ENCODE measurements at places on chromosomes 12 and 14.
A peak's percentile ranks its signal among the peaks of the same experiment; 100 is the strongest.

DNA sequence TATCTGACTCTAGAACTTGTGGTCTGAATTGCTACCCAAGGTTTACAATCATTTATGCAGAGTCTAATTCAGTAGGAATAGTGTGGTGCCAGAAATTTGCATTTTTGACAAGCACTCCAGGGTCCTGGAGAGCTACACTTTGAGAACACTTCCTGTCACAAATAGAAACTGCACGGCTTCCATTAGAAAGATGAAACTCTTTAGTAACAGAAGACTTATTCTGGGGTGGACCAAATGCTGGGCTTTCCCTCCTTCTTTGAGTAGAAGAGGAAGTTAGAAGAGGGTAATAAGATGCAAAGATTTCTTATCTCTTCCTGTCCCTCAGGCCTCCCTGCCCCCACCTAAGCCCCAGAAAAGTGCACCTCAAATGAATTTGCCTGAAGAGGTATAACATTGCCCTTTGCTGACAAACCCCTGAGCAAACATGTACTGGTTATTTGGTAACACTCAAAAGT is 28.4 kb downstream of the DGLUCY start:
- no peak for DNase-seq

DNA sequence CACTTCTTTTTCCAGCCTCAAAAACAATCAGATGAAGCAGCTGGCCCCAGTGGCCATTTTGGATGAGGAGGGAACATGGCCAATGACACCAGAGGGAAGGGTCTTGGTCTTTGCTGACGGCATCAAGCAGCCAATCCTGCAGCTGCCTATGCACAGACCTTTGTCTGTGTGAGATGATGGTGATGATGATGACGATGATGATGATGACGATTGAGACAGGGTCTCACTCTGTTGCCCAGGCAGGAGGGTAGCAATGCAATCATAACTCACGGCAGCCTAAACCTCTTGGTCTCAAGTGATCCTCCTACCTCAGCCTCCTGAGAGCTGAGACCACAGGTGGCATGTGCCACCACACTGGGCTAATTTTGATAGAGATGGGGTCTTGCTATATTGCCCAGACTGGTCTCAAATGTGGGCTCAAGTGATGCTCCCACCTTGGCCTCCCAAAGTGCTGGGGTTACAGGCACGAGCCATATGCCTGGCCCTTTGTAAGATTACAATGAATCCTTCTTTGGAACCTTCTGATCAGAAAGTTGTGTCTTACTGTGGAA is 26.5 kb upstream of the NCOR2 start:
- no peak for DNase-seq

DNA sequence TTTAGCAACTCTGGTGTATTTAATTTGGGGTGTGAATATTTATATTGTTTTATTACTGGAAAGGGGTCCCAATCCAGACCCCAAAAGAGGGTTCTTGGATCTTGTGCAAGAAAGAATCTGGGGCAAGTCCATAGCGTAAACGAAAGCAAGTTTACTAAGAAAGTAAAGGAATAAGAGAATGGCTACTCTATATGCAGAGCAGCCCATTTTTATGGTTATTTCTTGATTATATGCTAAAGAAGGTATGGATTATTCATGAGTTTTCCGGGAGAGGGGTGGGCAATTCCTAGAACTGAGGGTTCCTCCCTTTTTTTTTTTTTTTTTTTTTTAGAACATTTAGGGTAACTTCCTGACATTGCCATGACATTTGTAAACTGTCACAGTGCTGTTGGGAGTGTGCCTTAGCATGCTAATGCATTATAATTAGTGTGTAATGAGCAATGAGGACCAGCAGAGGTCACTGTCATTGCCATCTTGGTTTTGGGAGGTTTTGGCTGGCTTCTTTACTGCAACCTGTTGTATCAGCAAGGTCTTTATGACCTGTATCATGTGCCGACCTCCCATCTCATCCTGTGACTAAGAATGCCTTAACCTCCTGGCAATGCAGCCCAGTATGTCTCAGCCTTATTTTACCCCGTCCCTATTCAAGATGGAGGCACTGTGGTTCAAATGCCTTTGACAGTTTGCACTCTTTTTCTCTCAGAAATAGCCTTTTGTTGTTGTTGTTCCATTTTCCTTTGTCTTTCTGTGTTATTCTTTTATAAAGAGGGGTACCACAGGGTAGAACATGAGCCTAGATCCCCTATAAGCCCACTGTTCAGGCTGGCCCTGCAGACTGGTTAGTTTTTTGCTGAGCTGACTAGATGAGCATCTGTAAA is 75.5 kb upstream of the DCD start:
- DNase-seq: peak; percentile 26

- no peak for DNase-seq
Observed at GRCh38 chr14:39773387-39774126, 341.3 kb upstream of the FBXO33 start.

- no peak for DNase-seq
Observed at GRCh38 chr12:113220593-113221180, 577 bp upstream of the TPCN1 start.

DNA sequence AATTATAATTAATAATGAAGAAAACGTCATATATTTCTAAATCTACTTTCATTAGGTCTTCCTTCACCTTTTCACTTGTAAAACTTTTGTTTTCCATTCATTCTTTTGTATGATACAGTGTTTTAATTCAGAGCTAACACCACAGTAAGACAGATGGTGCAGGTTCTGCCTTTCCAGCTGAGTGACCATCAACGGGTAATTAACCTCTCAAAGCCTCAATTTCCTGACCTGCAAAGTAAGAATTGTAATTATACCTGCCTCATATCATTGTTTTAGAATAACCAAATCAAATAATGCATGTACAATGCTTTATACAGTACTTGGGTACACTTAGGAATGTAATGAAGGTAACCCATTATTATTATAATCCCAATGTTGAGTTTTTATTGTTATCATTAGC is 157.6 kb downstream of the FOXA1 start:
- no peak for DNase-seq

GRCh38 chr14:73170686-73171085 is 34.4 kb downstream of the PSEN1 start:
- no peak for DNase-seq

DNA sequence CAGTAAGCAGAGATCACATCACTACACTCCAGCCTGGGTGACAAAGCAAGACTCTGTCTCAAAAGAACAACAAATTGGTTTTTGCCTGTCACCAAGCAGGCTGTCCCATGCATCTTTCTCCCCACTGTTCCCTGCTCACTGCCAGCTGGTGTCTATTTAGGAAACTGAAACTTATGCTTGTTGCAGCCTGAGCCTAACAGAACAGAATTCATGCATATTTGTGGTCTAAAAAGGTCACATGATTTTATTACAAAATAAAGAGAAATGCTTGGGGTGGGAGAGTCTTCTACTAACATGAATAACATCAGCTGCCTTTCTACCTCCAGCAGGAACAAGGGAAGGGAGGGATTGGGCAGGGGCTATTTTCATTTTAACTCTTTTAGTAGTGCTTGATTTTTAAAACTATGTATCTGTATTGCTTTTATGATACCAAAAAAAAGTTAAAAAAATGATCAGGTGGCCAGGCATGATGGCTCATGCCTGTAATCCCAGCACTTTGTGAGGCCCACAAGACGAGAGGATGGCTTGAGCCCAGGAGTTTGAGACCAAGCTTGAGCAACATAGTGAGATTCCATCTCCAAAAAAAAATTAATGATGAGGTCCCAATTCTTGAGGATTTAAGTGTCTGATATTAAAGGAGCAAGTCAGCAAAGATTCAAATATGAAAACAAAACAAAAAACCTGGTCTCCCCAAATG is 923 bp downstream of the STAT2 start:
- DNase-seq: no peak

- DNase-seq: no peak
Observed at GRCh38 chr14:96260341-96260821, 4.4 kb downstream of the BDKRB1 start.

GRCh38 chr12:110005319-110005973 is 6.2 kb downstream of the ANKRD13A start:
- no peak for DNase-seq

DNA sequence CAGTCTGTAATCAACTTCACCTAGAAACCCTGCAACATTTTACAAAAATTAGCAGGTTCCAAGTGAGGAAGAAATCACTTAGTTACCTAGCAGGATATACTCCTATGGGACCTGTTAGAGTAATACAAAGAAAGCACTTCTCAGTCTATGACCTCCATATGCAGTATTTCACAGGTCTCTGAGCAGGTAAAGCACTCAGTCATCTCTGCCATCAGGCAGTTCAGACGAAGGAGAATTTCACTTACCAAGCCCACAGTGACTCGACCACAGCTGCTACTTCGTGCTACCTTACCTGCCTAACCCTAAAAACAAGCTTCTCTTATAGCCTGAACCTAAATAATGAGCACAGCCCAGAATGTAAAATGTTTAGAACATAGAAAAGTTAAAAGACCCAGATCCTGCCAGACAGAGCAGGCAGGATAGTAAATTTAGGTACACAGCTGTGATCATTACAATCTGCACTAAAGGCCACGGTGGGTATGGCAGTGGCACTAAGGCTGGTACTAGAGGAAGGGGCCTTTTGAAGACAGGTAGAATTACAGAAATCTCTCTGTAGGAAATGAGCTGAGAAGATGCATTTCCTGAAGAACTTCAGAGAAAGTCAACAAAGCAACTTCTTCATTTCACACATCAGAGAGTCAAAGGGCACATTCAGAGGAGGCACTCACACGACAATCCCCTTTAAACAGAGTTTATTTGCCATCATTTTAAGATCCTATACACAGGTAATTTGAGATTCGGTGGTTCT is 35.7 kb downstream of the DCAF5 start:
- no peak for DNase-seq

- DNase-seq: no peak
Observed at GRCh38 chr12:56237552-56237951, 7.7 kb downstream of the SLC39A5 start.

DNA sequence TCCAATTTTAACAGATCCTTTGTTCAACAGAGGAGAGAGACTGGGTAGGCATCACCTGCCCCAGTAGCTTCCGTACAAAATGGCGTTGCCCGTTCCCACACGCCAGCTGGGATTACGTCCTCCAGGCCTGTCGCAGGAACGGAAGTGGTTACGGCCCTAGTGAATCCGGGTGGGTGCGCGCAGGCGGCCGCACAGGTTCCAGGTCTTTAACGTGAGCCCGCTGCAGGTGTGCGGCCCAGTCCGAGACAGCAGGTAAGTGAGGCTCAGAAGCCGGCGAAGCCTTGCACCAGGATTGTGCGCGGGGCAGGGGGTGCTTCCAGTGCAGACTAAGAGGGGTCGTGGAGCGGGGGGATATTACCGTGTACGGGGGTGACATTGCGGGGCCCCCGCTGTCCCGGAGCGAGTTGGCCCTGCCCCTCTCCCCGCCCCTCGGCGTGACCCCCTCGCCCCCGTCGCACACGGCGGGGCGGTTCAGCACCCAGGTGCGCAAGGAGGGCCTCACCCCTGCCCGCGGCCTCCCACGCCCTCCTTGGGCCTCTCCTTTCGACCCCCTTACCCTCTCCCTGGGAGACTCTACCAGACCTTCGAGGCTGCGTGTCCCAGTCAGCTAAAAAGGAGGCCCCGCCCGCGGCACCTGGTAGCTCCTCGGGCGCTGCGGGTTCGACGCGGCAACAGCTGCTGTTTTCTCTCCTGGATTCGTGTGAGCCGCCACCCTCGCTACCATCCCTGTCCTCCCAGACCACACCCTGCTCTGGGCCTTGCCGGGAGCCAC is at the start of gene EXD2:
TSS of gene EXD2 (plus strand) at position 159 of the 772 bp plus-strand sequence. CDS start 17,973 bp downstream, outside the sequence.
- DNase-seq: peak; percentile 55

- DNase-seq: no peak
Observed at GRCh38 chr14:44898551-44898950, 63.2 kb downstream of the KLHL28 start.

GRCh38 chr14:55388160-55388559 is 23.5 kb downstream of the ATG14 start:
- DNase-seq: no peak

- no peak for DNase-seq
Observed at GRCh38 chr12:104718304-104718929, 239.7 kb downstream of the SLC41A2 start.

GRCh38 chr14:75126121-75126544 is 715 bp downstream of the NEK9 start:
- DNase-seq: no peak
